ENCODE measurements at places on chromosomes 2 and 18.
A peak's percentile ranks its signal among the peaks of the same experiment; 100 is the strongest.

DNA sequence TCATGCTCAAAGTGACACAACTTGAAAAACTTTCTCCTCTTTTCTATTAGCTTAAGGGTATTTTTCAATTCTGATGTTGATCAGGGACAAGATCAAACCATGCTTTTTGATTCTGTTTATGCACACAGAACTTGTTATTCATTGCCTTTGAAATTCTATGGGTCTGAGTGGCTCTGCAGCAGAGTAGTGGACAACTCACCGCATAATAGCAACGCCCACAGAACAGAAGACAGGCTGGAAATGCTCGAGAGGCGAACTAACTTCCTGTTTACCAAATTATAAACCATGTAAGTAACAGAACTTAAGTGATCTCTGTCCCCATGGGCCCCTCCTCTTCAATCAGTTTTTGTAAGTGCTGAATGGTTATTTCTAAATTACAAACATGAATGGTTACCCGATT is 131.2 kb downstream of the CBLN2 start:
- no peak for DNase-seq

- peak; percentile 65 for DNase-seq
Measured at GRCh38 chr2:9474361-9475057, at the start of gene IAH1. TSS of gene IAH1 (plus strand) at chr2:9474551. CDS start at chr2:9474567, 16 bp downstream.

- no peak for DNase-seq
Measured at GRCh38 chr18:13587937-13588336, 138.4 kb downstream of the FAM210A start.

DNA sequence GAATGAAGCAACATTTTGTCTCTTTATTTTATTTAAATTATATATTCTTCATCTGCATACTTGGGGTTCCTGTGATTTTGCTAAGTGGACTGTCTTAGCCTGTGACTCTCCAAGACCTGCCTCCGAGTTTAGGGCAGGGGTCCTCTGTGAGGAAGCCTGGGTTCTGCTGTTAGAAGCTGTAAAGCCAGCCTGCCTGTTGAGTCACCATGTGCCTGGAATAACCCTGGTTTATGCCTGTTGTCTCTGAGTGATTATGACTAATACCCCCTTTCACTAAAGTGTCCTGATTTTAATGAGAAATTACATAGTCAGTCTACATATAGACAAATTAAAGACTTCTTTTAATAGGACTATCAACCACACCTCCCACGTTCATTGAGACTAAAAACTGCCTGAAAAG is 369.1 kb downstream of the ZNF521 start:
- DNase-seq, result no peak

GRCh38 chr2:149421791-149422190 is 91.4 kb downstream of the LYPD6 start:
- no peak for DNase-seq

- DNase-seq, result no peak
Measured at GRCh38 chr2:18597618-18598017, 8.2 kb upstream of the NT5C1B start.

GRCh38 chr18:71942433-71942832 is 601.7 kb downstream of the CBLN2 start:
- no peak for DNase-seq

DNA sequence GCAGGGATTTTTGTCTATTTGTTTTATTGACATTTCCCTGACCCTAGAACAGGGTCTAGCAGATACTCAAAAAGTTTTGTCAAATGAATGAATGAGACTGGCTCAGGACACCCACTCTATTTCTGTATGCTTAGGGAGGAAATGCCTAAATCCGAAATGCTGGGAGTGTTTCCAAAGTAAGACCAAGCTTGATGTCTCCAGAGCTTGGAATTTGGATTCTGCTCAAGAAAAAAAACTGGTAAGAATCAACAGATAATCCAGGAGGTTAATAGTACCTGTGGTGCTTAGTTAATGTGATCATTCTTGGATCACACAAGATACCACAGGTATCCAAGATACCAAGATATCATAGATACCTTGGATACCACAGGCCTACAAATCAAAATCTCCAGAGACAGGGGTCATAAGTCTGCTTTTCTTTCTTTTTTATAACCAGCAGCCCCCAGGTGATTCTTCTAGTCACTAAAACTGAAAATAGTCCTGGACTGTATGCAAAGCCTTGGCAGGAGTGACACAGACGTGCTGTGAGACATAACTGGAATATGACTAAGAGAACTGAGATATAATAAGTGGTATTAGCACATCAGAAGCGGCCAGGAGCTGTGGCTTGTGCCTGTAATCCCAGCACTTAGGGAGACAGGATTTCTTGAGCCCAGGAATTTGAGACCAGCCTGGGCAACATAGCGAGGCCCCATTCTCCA is 39.9 kb upstream of the SP3 start:
- DNase-seq, result no peak

DNA sequence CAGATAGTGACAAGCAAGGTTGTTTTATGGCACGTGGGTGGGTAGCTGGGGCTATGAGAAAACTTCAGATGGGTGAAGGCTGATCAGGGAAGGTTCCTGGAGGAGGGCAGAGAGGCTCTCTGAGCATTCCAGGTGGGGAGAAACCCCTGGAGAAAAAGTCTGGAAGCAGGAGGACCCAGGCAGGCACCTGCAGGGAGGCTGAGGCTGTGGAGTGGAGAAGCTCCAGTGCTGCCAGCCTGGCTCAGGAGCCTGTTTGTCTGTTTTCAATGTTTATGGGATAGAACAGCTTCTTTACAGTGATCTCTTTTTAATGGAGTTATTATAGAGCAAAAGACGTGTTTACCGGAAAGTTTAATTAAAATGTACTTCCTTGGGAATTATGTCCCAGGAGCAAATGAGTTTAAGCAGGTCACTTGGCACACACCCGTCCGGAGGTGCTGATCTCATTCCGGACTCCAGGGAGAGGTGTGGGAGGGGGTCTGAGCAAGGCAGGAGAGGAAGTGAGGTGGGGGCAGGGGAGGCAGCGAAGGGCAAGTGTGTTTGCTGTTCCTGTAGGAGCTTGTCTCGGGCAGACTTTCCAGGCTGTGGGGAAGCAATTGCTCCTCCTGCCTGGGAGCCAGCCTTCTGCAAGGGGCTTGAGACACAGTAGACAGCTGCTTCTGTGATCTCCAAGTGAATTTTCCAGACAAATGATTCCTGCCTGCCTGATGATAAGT is 239.5 kb downstream of the MYCN start:
- no peak for DNase-seq

DNA sequence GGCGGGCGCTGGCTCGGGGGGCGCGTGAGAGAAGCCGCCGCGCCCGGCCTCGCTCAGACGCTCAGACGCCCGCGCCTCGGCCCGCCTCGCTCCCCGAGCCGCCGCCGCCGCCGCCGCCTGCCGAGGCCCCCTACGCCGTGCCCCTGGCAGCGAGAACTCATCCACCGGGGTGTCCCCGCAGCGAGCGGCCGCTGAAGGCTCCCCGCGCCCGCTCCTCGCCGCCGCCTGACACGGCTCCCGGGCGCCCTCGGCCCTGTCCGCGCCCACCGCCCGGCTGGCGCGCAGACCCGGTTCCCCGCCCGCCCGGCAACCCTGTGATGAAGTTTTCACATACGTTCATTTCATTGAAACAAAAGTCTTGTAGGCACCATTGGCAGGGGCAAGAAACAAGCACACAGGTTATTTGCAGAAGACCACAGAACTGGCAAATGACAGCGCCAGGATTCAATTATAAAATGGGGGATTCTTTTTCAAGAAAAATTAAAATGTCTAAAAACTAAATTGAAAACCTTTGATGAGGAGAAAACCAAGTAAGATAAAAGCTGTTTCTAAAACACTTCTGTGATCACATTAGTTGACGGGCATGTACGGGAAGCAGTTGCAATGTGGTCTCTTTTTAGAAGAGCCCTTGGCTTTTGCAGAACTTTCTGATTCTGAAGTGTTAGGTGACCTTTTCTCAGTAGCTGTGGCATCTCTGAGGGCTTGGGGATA is 50.5 kb upstream of the TUBA3D start:
- peak; percentile 45 for DNase-seq

DNA sequence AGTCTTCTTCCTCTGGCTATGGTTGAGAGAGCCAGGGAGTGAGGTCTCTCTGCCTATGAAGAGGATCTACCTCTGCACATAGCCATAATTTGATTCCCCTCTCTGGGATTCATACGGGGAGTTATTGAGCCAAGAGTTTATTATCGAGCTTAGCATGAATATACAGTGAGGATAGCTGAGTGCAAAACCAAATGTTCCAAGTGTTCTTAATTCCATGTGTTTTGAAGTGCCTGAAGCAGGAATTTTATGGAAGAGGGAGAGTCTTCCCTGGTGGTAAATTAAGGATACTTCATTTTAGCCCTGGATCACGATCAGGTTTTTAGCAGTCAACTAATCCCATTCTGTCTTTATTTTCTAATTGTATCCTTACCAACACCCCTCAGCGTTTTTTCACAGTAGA is 270.6 kb downstream of the C1D start:
- DNase-seq, result no peak

Data from NCI-H146 (cell line).